Activated CD8-positive, alpha-beta T cell treated with anti-CD3 and anti-CD28 coated beads for 36 hours (primary cell): ENCODE measurements at places on chromosomes 5 and 9. TPM values are rescaled to one million over a fixed set of nuclear protein-coding genes. Genes with fewer than 3 reads are reported as not detected.

DNA sequence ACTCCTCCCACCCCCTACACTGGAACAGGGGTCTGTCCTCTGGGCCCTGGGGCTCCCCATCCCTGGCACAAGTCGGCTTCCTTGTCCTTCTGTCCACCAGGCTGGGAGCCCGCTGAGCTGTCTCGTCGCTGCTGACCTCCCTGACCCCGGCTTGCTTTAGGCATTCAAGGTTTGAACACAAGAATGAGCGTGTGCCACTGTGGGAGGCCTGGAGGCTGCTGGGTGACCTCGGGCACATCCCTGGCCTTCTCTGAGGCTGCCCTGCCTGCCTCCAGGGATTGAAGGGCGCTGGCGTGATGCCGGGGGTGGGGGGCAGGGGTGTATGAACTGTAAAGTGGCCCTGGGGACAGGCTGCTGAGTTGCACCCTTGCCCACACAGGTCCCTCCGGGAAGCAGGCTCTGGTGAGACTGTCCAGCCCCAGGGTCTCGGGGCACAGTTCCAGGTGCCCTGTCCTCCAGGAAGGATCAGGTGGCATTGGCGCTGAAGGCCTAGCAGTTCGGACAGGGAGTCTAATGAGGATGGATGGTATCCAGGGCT lies 18.2 kb downstream of the FIBCD1 start:
- DNase-seq: no peak

GRCh38 chr9:11872471-11872870 lies 820.7 kb upstream of the TYRP1 start:
- DNase-seq: no peak

- no peak for DNase-seq
These were observed 43.6 kb upstream of the C5orf46 start for GRCh38 chr5:147949711-147950573.

The CSF1R gene
- not detected for total RNA-seq
